ENCODE measurements at places on chromosomes 1 and 21. TPM values are rescaled to one million over a fixed set of nuclear protein-coding genes. Genes with fewer than 3 reads are reported as not detected.

DNA sequence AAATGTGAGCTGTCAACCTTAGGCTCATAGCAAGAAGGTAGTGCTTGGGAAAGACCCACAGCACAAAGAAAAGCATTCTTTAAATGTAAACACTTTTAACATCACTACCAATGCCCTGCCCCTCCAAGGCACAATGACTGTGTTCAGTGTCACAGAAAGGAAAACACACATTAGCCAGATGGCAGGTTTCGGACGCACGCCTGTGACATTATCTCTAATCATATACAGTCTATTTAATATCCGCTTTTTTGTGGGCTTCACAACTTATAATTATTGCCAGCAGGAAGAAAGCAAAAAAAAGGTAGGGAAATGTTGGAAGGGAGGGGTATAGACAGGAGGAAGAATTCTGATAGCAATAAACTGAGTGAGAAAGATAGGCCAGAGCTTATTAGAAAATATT lies 112.4 kb upstream of the BEND5 start:
- H3K36me3 ChIP-seq = no peaks in the 10 kb centered on the region
- no peaks in the 10 kb centered on the region for H3K4me1 ChIP-seq
- H3K27ac ChIP-seq = no peak overlapping the region
- no peak overlapping the region for H3K4me3 ChIP-seq
- DNase-seq = no peak
- no peaks in the 10 kb centered on the region for H3K27me3 ChIP-seq

GRCh38 chr1:53395671-53396215 lies 63.5 kb upstream of the DMRTB1 start:
- no peak overlapping the region for H3K27ac ChIP-seq
- H3K36me3 ChIP-seq = no peaks in the 10 kb centered on the region
- no peaks in the 10 kb centered on the region for H3K27me3 ChIP-seq
- H3K4me1 ChIP-seq = no peaks in the 10 kb centered on the region
- H3K4me3 ChIP-seq = no peak overlapping the region

GRCh38 chr21:31042080-31042464 lies 3.8 kb upstream of the KRTAP19-8 start:
- DNase-seq = no peak
- no peaks in the 10 kb centered on the region for H3K4me1 ChIP-seq
- no peaks in the 10 kb centered on the region for H3K27me3 ChIP-seq

RNASEL gene
- 9.8 TPM for total RNA-seq

EDARADD gene
- 4.2 TPM for total RNA-seq

EPHA10 gene
- 0.14 TPM for total RNA-seq

All from thymus (tissue), 14 donors.